Fibroblast of skin of right biceps (primary cell): ENCODE measurements at places on chromosomes 11 and 22.

GRCh38 chr11:28366549-28367346 is 258.6 kb downstream of the METTL15 start:
- DNase-seq, result peak; percentile 89

DNA sequence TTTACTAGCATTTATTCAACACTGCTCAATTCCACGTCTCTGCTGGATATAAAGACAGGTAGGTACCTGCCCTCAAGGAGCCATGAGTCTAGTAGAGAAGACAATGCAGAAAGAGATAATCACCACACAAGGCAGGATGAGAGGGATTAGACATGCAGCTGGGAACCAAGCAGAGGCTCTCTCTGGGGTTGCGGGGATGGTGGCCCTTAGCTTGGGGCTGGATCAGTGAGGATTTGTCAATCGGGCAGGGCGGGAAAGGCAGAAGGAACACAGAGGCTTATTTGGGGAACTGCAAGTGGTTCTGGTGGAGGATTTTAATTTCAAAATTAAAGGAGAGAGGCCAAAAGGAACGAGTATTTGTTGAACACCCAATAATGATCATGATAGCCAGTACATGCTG is 8.5 kb upstream of the DMC1 start:
- no peak for DNase-seq

- DNase-seq, result no peak
Observed at GRCh38 chr22:28630177-28630574, 49.5 kb downstream of the TTC28 start.

GRCh38 chr11:113778111-113778910 is 1.3 kb upstream of the CLDN25 start:
- DNase-seq, result no peak

- no peak for DNase-seq
Observed at GRCh38 chr22:26002456-26002855, 166.8 kb upstream of the SEZ6L start.

- DNase-seq, result no peak
Observed at GRCh38 chr22:45758603-45759002, 87.0 kb downstream of the ATXN10 start.

DNA sequence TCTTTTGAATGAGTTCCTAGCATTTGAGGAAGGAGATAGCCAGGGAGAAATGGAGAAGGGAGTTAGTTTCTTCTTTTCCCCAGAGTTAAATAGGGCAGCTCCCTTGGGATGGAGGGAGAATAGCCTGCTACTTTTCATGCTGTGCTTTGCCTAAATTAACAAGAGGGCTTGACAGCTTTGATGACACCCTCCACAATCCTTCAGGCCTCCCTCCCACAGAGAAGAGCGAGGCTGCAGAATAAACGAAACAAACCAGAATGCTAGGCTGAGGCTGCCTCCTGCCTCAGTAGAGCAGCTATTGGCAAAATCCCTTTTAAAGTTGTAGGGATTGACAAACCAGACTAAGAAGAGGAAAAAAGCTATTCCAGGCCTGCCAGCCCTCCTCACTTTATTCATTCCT is 94.6 kb downstream of the C11orf58 start:
- DNase-seq, result no peak

DNA sequence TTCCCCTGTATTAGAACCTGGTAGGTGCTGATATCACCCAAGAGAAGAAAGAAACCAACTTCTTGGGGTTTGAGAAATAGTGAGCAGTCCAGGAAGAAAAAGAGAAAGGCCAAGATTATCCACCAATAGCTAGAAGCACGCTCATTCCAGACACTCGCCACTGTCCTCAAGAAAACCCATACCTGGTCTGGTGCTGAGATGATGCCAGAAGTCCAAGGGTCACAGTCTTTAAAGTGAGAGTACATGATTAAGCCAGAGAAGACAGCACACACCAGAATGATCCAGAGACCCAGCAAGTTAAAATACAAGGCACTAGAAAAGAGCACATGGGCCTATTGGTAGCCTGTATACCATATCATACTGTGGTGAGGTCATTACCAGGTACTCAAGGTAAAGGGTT is 23.6 kb downstream of the SLC5A12 start:
- no peak for DNase-seq

DNA sequence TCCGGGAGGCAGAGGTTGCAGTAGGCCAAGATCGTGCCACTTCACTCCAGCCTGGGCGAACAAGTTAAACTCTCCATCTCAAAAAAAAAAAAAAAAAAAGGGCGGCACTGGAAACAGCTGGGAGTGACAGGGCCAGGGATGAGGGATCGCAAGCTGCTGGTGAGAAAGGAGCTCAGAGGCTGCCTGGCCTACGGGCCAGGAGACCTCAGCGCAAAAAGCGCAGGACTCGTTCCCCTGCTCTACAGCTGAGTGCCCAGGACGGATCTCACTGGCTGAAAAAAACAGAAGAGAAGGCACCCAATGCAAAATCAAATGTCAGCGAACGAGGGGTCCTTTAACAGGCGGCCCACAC is 650 bp upstream of the NUP50 start:
- peak; percentile 33 for DNase-seq

- no peak for DNase-seq
Observed at GRCh38 chr11:97247601-97248000, 857.8 kb downstream of the JRKL start.

GRCh38 chr11:86234831-86235461 is 9.6 kb upstream of the EED start:
- no peak for DNase-seq

- DNase-seq, result peak; percentile 86
Observed at GRCh38 chr11:111631666-111632039, 29.4 kb downstream of the SIK2 start.

DNA sequence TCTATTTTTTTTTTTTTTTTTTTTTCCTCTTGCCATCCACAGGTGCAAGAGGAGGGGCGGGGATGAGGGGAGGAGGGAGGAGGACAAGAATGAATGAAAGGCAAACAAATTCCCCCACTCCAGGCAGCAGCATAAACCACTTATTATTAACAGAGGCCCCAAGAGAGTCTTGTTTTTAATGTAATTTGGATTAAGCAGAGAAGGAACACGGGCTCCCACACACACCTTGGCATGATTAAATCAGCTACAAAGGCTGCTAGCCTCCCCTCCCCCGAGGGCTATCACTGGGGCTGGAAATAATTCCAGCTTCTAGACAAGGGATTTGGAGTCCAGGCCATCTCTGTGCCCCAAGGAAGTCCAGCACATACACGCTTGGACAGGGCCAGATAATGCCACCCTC is 93.4 kb upstream of the DRD2 start:
- DNase-seq, result no peak

- no peak for DNase-seq
Observed at GRCh38 chr11:88169881-88170280, 5.4 kb downstream of the RAB38 start.

DNA sequence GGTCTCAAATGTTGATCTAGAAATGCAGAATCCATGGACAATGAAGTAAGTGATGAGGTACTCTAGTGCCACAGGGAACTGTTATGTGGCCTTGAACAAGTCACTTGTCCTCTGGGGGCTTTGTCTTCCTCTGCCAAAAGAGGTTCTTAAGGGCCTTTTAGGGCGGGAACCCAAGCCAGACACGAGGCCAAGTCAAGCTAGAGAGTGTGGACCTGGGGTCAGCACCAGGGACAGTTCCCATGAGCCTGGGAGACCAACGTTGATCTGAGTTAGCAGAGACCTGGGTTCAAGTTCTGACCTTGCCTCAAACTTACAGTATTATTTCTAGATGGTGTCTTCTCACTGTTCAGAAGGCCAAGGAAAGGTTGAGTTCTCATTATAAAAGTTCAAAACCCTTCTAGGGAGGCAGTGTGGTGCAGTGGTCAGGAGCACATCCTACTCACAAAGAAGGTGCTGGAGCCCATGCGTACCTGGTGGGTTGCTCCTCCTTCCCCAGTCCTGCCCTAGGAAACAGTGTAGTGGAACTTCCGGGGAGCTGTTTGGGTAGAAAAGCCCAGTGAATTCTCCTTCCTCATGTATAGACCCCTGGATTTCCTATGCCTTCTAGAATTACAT is 121.5 kb downstream of the CHST1 start:
- DNase-seq, result peak; percentile 10

DNA sequence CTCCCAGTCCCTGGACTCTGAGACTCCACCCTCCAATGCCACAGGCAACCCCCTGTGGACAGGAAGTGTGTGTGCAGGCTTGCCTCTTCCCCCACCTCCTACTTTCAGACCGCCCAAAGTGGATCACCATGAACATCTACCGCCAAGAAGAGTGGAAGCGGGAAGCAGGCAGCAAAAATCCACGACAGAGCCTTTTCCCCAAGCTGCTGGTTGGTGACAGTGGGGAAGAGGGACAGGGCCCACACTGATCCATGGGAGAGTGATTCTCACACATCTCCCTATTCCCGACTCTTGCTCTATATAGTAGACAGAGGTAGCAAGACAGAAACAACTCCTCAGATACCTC is 53.4 kb upstream of the SPATA19 start:
- DNase-seq, result no peak

DNA sequence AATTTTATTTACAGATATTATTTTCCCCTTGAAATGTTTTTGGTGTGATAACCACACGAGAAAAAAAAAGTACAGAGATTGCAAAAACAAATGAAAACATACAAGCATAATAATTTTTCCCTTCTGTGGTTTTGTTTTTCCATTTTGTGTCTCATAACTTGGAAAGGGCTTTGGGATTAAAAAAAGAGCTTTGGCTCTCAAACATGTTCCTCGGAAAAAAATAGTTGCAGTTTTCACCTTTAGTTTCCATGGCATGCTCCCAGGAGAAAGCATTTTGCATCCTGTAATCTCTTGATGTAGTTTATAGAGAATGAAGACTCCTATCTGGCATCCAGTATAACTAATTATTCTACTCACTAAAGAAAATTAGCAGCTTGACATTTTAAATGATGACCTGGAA is 362.1 kb upstream of the PDGFD start:
- DNase-seq, result no peak

- no peak for DNase-seq
Observed at GRCh38 chr11:63869683-63870082, 30.8 kb downstream of the MARK2 start.

DNA sequence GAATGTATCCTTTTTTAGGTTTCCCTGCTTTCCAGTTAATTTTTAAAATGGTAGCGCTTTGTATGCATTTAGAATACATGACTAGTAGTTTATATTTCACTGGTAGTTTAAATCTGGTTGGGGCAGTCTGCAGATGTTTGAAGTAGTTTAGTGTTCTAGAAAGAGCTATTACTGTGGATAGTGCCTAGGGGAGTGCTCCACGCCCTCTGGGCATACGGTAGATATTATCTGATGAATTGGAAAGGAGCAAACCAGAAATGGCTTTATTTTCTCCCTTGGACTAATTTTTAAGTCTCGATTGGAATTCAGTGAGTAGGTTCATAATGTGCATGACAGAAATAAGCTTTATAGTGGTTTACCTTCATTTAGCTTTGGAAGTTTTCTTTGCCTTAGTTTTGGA is 86.4 kb upstream of the BIRC3 start:
- no peak for DNase-seq

DNA sequence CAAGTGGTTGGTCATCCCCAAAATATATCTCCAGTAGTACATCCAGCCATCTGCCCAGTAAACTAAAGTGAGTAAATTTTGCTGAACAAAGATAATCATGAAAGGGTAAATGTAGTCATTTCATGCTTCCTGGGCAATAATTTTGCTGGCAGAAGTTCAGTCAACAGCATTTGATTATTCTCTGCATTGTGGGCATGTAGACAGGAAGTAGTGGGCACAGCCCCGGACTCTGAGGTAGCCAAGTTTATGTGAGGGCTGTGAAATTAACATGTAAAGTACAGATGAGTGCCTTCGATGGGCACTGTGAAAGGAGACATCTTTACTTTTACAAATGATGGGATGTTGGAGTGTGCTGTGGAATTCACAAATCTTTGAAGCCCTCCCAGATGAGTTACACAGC is 312.2 kb upstream of the MTNR1B start:
- DNase-seq, result no peak

- DNase-seq, result no peak
Observed at GRCh38 chr22:22180738-22181285, 63.8 kb upstream of the VPREB1 start.

DNA sequence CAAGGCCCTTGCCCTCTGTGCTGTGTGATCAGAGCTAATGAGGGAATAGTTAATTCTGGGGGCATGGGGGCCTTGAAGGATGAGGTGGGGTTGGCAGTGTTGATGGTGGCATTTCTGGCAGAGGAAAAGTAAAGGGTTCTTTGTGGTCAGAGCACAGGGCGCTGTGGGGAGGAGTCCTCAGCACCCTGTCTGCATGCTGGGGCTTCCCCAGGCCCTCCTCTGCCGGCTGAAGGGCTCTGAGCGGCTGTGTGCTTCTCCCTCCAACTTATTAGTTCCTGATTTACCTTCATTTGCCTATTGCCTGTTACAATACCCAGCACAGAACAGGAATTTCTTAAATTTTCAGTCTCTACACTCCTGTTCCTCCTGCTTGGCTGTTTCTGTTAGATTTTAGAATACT is 122.8 kb downstream of the HIPK3 start:
- no peak for DNase-seq

- peak; percentile 19 for DNase-seq
Observed at GRCh38 chr11:95768521-95768920, 21.1 kb downstream of the FAM76B start.

DNA sequence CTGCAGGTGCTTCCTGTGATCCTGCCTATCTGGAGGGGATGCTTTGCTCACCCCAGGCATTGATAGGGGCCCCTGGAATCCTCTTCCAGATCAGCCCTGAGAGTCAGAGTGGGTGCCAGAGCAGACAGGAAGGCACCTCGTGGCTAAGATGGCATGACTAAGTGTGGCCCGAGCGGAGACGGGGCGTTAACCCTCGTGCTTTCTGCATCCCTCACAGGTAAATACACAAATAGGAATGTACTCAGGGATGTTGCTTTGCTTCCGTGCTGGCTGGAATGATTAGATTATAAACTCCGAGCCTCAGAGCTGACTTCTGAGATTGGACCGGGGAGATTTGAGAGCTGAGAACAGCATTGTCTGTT is 312.7 kb upstream of the B3GAT1 start:
- DNase-seq, result no peak

GRCh38 chr11:14148653-14149273 is 186.2 kb downstream of the SPON1 start:
- DNase-seq, result peak; percentile 22

- no peak for DNase-seq
Observed at GRCh38 chr22:17403906-17404305, 34.6 kb downstream of the CECR2 start.

DNA sequence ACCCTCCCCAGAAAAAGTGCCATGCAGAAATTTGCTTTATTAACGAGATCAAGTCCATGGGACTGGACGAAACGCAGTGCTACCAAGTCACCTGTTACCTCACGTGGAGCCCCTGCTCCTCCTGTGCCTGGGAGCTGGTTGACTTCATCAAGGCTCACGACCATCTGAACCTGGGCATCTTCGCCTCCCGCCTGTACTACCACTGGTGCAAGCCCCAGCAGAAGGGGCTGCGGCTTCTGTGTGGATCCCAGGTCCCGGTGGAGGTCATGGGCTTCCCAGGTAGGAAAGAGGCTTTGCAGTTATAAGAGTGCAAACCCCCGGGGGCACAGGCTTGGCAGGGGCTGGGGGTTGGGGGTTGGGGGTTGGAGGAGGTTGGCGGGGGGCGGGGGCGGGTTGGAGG is 4.2 kb downstream of the APOBEC3H start:
- no peak for DNase-seq

GRCh38 chr11:83545494-83546260 is 259.5 kb upstream of the CCDC90B start:
- DNase-seq, result no peak
